Stimulated activated effector memory CD8-positive, alpha-beta T cell treated with anti-CD3 and anti-CD28 coated beads, Interleukin-12 subunit alpha, Interleukin-12 subunit beta, amount 100 ng/mL, for 72 hours (primary cell): ENCODE measurements at places on chromosomes 6 and 20.

DNA sequence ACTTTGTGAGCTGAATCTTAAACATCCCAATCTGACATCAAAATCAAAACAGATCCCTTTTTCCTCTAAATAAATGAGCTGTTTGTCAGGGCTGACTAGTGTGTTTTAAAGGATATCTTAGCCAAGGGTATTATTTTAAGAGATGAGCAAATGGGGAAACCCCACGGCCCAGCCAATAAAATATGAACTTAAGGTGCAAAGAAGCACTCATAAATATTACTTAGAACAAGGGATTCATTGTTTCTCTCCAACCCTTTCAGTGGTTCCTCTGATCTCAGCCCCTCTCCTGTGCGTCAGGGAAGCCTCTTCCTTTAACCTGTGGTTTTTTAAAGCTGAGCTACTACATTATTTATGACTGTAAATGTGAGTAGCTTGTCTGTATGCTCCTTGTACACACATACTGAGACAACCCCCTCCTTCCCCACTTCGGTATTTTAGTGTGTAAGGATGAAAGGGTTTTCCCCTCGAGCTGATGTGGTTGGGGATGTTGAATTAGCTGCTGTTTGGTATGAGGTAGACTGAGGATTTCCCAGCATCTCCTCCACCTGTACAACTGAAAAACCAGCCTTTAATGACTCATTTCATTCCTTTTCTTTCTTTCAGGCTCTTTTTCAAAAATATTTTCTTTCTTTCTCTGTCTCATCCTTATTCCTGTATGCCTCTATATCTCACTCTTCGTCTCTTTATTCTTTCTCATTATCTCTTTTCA lies 6.5 kb downstream of the BMP5 start:
- no peak for DNase-seq

- no peak for DNase-seq
Measured at GRCh38 chr6:129634411-129635230, 75.4 kb downstream of the ARHGAP18 start.

DNA sequence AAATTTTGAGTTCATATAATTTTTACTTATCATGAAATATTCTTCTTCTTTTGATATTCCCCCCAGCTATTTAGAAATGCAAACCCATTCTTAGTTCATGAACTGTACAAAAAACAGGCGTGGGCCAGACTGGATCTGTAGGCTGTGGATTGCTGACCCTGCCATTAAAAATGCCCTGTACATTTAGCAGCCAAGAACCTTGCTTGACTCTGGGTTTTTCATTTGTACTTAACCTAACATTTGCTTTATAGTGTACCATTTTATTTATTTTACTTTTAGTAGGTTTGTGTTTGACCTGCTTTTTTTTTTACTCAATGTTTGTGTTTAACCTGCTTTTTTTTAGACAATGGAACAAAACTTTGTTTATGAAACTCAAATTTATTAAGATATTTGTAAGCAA lies 14.9 kb downstream of the CD109 start:
- DNase-seq = no peak

DNA sequence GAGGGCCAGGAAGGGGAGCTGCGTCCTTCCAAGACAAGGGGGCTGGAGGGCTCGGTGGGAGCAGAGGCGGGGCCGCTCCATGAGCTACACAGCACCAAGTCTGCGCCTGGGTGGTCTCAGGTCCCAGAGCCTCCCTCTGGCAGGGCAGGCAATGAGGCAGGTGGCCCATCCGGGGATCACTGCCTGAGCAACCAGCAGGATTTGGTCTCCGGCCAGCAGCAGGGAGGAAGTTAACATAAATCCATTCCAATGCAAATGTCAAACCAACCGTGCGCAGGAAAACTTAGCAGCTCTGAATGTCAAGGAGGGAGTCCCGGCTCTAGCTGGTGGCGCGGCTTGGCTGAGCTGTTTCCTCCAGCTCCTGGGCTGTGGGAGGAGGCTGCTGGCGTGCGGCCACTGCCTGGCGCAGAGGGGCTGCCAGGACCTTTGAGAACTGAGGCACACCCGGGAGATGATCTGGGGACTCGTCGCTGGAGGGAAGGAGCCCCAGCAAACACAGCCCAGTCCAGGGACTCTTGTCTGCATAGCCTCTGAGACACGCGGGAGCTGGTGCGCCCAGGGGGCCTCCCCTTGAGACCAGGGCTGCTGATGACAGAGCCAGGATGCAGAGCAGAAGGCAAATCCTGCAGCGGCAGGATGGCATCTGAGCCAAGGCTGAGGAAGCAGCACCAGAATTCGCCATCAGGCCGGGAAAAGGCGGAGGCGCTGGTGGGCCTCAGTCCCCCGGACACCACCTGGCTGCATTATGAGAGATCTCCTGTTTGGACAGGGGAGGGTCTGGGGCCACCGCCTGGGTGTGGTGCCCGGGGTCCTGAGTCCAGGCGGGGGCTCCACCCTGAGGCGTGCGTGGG lies 33.1 kb upstream of the CHRNA4 start:
- DNase-seq = no peak

- DNase-seq = no peak
Measured at GRCh38 chr6:159493231-159493897, 199.7 kb downstream of the SOD2 start.

GRCh38 chr6:163136681-163137397 lies 277.7 kb upstream of the QKI start:
- no peak for DNase-seq

DNA sequence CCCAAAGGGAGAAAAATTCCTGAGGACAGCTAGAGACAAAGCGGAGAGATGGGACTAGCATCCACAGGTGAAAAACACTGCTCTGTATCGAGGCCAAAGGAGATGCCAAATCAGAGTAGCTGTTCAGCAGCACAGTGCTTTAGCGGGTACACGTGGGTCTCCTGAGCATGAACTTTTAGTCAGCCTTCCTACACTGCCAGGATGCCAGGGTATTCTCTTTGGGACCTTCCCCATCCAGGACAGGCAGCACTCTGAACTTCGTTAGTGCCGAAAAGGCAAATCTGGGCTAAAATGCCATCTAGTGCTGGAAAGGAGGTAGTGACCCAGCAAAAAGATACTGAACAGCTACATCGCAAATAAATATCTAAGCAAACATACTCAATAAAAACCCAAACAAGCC lies 64.9 kb downstream of the C6orf58 start:
- no peak for DNase-seq

DNA sequence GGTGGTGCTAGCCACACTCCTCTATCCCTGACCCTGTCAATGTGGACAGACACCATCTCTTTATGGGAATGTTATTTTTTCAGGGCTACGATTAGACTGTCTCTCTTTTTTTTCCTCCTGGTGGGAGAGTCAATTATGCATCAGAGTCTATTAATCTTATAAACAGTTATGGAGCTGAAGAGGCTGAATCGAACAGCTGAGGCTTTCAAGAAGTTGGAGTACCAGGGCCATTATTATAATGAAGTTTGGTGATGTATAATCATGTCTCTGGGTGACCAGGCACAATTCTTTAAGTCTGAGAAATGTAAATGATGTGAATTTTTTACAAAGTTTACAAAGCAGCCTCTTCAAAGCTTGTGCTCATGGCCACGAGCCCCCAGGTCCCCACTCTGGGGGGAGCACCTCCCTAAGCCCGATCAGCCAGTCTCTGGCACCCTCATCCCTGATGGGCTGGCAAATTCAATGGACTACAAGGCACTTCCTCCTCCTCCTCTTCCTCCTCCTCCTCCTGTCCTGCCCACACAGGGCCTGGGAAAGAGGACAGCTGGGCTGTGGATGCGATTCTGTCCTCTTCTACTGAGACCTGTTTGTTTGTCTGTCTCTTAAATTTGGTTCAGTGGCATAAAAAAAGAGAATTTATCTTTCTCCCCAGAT lies 43.9 kb upstream of the QKI start:
- DNase-seq = no peak

- no peak for DNase-seq
Measured at GRCh38 chr6:157392927-157393668, 12.1 kb downstream of the ZDHHC14 start.

- no peak for DNase-seq
Measured at GRCh38 chr6:130164251-130164650, 58.5 kb downstream of the SAMD3 start.

- no peak for DNase-seq
Measured at GRCh38 chr20:49636447-49636846, 68.5 kb upstream of the PTGIS start.

DNA sequence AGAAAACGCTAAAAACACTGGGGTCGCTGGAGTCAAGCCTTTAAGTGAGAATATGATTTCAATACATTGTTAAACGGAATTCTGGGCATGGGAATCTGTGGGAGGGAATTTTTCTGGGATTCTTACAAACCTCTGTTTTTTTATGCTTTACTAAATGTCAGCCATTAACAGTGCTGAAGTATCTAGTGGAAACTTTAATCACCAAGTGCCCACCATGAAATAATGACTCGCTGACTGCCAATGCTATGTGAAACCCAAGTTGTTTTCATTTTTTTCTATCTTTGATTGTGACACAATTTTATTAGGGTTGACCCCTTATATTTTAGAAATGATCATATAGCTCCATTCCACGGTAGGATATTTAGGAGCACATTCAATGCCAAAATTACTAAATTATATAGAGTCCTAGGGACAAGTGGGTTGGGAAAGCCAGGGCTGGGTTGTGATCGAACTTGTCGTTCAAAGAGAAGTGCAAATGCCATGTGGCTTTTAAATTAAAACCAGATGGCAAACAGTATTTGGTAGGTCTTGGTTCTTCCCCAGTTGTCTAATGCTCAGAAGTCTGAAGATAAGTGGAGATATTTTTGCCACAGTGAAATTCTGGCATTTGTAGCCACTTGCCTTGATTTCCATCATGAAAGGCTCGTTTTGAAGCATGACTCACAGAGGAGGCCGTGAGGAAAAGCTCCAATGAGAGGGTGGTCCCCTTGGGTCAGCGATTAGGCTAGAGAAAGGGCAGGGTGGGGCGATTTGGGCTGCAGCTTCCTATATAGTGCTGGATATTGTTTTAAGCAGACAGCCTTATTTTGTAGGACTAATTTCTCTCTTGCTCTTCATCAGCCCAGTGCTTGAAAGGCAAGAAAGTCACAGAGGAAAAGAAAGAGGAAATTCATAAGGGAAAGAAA lies 254.4 kb upstream of the JAG1 start:
- no peak for DNase-seq

GRCh38 chr20:42173440-42173839 lies 555.3 kb upstream of the CHD6 start:
- DNase-seq = no peak

- no peak for DNase-seq
Measured at GRCh38 chr6:35330541-35331119, 11.7 kb upstream of the PPARD start.

- DNase-seq = no peak
Measured at GRCh38 chr6:163592872-163593271, 178.4 kb downstream of the QKI start.

DNA sequence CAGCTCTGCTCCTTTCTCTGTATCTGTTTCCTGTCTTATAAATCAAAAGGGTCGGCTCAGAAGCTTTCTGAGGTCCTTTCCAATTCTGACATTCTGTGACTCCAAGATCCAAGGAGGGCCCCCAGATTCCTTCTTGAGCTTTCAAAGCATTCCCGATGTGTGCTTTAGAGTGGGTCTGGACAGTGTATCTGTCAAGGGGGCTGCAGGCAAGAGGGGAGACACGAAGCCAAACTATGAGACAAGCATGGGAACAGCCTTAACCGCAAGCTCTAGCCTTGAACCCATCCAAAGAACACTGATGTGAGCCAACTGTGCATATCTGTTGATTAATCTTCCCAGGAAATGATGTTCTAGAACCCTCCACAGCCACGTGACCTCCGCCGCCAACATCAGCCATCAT lies 73.8 kb downstream of the TSHZ2 start:
- no peak for DNase-seq

- no peak for DNase-seq
Measured at GRCh38 chr6:14212020-14212419, 94.4 kb downstream of the CD83 start.

GRCh38 chr6:10271982-10272381 lies 142.9 kb downstream of the TFAP2A start:
- DNase-seq = no peak

DNA sequence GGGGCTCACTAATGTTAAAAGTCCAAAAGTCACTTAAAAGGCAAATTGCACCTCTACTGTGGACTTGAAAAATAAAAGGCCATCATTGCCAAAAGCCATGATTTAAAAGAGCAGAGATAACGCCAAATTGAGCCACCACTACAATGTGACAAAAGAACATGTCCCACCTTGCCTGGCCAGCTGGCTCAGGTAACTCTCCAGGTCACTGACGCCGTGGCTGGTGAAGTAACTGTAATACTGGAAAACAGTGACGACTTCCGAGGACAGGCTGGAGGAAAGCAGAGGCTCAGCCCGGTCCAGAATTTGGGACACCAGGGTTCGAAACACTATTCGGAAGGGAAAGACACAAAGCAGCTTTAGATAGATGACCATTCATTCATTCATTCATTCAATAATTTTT lies 29.3 kb upstream of the ARMH2 start:
- DNase-seq = no peak

DNA sequence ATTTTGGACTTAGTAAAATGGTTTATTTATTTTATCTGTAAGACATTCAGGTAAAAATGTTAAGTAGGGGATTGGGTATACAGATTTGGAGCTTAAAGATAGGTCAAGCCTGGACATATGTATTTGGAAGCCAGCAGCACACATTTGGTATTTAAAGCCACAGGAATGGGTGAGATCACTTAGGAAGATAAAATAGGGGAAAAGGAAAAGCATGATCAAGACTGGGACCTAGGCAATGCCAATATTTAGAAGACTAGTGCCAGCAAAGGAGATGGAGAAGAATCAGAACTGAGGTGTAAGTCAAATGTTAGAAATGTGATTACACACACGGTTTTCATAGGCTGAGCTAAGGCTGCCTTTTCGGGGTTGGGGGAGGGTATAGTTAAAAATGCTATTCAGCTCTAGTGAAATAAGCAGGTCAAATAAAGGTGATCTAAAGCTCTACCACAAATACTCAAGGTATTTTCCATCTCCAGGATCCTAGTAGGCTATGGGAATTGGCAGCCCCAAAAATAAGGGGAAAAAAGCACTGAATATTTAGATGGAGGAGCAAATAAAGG lies 20.6 kb downstream of the SLC2A12 start:
- no peak for DNase-seq

DNA sequence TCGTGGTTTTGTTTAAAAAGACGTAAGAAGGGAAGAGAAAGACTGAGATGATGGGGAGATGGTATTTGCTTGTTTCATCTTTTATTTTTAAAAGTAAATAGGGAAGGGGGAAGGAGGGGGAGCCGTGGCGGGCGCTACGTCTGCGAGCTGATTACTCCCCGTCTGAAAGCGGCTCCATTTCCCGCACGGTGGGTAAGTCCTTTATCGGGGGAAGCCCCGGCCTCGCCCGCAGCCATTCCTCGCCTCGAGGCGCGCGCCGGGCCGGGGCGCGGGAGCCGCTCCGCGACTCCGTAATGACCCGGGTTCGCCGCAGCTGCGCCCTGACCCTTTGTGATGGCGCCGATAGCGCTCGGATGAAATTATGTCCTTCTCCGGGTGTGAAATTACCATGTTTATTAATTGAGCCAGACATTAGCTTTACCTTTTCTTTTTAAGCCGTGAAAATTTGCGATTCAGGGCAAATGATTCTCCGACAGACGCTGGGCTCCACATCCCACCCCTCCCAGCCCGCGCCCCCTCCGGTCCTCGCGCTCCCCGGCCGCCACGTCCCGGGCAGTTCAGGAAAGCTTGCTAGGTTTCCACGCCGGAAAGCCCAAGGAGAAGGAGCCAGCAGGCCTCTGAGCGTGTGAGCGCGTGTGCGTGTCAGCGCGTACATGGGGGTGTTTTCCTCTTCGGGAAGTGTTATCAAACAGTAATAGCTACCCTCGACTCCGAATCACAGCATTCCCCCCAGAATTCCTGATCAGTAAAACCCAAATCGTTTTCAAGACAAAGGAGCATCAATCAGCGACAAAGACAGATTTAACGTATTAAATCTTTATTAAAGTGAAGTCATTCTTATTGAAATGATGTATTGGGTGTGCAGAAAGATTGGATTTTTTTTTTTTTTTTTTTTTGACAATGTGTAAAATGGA lies 30.0 kb downstream of the TFAP2A start:
- DNase-seq = no peak
